Stimulated activated CD4-positive, alpha-beta T cell treated with anti-CD3 and anti-CD28 coated beads, Interleukin-15, amount 100 ng/mL, for 1 hour (primary cell): ENCODE measurements at places on chromosomes 4 and X.

GRCh38 chr4:86089781-86090323, 270.0 kb downstream of the MAPK10 start:
- DNase-seq: no peak

GRCh38 chr4:12697970-12698369, 786.2 kb downstream of the RAB28 start:
- no peak for DNase-seq

DNA sequence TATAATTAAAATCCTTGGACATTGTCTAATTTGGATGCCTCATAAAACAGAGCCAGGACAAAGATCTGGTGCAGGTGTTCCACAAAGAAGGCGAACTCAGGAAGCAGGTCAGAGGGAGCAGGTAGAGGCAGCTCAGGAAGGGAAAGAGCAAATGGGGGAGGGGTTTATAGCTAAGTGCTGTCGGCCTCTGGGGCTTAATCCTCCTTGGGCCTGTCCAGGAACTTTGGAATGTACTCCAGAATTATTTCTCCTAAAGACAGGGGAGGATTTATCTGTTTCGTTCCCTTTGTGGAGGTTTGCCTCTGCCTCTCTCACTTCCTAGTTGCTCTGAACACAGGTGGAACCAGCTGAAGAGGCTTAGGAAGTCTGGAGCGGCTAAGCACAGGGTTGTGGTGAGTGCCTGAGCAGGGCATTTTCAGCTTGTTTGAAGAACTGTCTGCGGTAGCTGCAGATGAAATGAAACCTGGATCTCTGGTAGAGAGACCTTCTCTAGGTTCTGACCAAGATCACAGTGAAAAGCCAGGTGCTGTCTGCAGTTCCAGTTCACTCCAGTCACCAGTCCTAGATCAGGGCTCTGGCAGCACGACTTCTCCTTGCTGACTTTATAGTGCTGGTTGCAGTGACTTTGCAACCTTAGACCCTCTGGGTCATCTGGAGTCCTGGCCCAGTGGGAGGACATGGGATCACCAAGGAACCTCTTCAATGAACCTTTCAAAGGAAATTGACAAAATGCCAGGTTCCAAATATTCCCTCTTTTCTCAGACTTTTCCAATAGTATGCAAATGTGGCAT, 519.2 kb downstream of the PCDH10 start:
- DNase-seq: no peak

DNA sequence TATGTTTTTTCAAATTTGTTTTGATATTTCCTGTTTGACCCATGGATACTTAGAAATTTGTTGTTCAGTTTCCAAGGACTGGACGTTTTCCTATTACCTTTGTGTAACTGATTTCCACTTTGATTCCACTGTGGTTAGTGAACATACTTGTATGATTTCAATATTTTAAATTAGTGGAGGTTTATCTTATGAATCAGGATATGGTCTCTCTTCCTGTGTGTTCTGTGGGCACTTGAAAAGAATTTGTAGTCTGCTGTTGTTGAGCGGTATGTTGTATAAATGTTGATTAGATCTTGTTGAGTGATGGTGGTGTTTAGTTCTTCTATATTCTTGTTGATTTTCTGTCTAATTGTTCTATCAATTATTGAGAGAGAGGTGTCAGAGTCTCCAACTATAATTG, 21.2 kb upstream of the LAMTOR3 start:
- DNase-seq: no peak

DNA sequence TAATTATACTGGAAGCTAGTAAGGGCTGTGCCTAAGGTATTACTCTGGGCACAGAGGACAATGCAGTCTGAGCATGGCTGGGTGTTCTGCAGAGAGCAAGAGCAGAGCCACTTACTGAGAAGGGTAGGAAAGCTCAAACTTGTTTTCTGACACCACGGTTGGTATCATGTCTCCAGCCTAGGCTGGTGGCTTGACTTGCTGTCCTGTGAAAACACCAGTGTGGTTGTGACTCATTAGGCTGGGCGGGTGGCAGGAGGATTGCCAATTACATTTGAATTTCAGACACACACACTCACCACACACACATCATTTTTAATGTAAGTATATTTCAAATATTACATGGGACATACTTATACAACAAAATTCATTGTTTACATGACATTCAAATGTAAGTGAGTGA, 19.7 kb upstream of the MTM1 start:
- DNase-seq: no peak
